ENCODE measurements at places on chromosomes 5 and 9.

DNA sequence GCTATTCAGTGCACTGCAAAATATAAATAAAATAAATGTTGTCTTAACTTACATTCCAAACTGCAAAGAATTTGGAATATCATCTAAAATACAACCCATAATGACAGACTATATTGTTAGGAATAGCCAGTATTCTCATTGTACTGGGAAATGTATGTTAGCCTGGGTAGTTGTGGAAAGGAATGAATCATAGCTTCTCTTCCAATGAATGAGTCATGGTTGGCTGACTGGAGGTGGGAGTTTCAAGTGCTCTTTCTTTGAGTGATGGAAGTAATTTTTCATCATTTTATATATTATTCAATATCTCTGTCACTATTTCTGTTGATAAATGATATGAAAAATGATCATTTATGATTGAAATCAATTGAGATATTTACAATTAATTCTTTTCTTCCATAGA is 158.6 kb upstream of the ARRDC3 start:
- no peak for DNase-seq

DNA sequence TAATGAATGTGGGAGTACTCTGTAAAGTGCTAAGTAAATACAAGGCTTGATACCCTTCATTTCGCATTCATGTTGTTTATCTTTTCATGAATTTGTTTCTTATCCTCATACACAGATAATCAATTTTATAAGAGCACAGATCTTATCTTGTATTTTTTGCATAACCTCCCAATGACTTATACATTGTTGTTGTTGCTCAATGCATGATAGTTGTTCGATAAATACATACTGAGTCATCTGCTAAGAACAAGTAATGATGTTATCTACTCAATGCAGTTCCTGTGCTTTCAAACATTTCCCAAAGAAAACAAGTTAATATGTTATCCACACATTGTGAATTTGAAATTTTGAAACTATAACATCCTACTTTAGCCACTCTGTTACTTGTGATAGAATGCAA is 60.7 kb downstream of the TAF11L14 start:
- no peak for DNase-seq

DNA sequence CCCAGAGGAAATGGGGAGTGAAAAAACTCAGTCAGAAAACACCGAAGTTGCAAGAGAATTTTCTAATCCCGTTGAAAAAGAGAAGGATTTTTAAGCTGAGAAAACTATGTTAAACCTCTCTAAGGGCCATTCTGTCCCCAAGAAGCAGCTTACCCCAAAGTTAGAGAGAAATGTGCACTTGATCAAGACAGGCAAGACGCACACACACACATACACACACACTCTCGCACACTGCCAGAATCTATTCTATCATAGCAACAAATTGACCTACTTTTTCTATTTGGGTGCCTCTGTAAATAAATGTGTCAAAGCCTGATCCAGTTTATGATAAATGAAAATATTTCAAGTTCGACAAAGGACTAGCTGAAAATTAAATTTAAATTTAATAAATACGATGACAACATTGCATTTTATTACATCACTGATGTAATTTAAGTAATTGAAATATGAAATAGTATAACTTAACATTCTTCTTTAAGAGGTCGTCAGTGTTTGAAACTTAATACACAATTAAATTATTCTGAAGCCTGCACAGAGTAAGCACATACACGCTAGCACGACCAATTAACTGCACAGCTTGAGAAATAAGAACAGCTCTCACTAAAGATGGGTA is 5.9 kb downstream of the NFIL3 start:
- no peak for DNase-seq

DNA sequence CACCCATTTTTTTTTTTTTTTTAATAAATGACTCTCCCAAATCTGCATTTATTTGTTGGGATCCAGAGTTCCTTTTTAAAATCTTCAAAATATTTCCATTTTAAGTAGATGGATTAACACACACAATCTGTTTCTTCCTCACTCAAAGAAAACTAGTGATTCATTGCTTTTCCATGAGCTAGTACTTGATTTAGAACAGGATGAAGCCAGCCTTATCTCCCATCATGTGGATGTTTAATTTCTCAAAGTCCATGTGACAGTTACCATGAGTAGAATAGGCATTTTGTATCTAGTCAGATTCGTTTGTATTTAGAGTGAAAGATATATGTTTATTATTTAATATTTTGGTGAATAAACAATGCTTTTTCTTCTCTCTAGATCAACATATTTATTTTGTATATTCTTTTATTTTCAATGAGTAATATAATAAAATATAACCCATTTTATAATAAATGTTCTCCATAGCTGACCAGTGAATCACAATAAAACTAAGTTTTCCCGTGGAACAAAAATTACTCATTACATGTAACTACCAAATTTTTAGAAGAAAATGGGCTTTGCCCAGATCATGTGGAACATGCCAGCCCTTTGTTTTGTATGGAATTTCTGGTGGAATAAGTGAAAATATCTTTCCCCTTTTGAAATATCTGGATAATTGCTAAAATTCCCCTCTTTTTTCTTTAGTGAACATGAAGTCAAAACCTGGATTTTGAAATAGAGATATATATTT is 54.9 kb upstream of the RPS23 start:
- DNase-seq: no peak

GRCh38 chr5:60843936-60844905 is at the start of gene ELOVL7:
ELOVL7 (minus strand) TSS chr5:60844269; CDS start chr5:60787397, 56,872 bp downstream.
- peak; percentile 62 for DNase-seq

DNA sequence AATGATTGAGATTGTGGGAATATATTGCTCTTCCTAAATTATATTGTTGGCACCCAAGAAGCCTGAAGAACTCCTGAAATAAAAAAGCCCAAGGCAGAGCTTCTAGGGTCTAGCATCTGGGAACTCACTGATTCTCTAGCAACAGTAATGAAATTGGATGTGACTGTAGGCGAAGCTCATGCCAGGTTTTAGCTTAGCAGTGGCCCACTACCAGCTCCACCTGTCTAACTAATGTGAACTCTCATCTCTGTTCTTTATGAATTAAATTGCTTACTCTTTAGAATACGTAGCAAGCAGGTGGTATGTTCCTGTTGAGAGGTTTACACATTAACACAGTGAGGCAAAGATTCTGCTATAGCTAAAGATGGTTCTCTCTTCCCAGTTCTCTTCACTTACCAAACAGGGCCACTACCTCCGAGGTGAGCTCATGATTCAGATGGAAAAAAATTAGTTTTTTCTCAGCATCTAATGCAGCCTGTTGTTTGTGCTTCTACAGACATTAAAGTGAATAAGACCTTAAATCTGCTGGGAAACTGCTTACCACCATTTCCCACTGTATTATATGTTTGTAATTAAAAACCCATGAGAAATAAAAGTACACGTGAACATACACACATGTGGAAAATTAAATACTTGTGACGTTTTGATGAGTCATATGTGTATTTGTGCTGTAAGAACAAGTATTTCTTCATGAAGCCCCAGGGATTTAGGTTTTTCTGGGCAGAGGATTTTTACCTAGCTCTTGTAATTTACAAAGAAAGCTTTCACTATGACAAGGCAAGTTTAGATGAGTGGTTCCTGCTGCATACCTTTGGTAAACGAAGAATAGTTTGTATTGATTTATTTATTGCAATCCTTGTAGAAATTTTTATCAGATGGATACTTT is 360.1 kb downstream of the KDM4C start:
- DNase-seq: no peak

DNA sequence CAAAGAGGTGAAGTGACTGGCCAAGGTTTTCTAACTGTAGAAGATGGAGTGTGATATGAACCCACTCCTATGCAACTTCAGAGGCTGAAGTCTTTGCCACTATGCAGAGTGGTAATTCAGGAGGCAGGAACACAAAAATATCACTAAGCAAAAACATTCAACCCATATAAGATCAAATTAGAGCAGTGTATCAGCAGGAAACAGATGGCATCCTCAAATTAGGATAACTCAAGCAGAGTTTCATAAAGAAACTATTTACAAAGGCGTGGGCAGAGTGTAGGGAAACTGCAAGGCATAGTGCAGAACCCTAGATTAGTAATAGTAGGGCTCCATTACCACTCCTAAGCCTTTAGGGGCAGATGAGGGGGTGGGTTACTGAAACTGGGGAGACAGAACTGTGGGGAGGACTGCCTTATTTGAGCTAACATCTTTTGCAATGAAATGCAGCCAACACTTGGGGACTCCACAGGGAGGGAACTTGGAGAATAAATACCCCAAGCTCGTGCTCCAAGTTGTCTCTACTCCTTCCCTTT is 72.2 kb downstream of the PTTG1 start:
- no peak for DNase-seq

GRCh38 chr5:23411200-23411599 is 96.2 kb upstream of the PRDM9 start:
- DNase-seq: no peak

GRCh38 chr9:13166996-13167395 is 112.5 kb downstream of the MPDZ start:
- no peak for DNase-seq

- DNase-seq: no peak
Observed at GRCh38 chr9:122162415-122162814, 2.7 kb downstream of the MORN5 start.

- no peak for DNase-seq
Observed at GRCh38 chr5:74017786-74018211, 391.8 kb downstream of the ARHGEF28 start.

- DNase-seq: no peak
Observed at GRCh38 chr5:179271821-179272325, 73.4 kb downstream of the ADAMTS2 start.

GRCh38 chr9:122812736-122813135 is 12.8 kb downstream of the OR1K1 start:
- no peak for DNase-seq

GRCh38 chr9:87193925-87194868 is 246.9 kb upstream of the GAS1 start:
- DNase-seq: no peak

GRCh38 chr5:82911910-82912309 is 165.3 kb downstream of the TMEM167A start:
- DNase-seq: no peak

DNA sequence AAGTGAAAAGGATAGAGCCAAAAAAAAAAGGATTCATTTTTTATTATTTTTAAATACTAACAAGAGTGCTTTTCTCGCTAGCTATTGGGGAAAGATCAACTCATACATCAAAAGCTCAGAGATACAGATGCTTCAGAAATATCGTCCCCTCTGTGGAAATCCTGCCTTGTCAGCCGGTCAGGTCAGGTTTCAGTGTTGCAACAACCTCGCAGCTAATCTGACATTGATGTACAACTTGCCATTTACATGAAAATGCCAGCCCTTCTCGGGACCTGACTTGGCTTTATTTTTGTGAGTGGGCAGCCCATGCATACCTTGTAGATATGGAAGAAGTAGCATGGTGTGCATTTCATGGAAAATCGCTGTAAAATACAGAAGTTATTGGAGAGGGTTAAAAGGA is 358.8 kb upstream of the ADAMTS16 start:
- DNase-seq: no peak

- no peak for DNase-seq
Observed at GRCh38 chr9:40927260-40927631, 201.2 kb downstream of the FOXD4L6 start.

DNA sequence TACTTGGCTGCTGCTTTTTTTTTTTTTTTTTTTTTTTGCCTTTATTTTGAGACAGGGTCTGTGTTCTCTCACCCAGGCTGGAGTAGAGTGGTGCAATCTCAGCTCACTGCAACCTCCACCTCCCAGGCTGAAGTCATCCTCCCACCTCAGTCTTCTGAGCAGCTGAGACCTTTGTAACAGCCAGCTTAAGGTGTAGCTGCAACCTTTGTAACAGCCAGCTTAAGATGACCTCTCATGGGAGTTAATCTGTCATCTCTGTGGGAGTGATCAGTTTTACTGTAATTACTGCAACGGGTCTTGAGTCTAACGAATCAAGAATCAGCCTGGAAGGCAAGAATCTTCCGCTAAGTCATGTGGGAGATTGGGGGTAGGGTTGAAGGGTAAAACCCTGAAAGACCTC is 31.6 kb upstream of the SNX2 start:
- no peak for DNase-seq

- DNase-seq: no peak
Observed at GRCh38 chr5:158549311-158549710, 550.4 kb downstream of the EBF1 start.

DNA sequence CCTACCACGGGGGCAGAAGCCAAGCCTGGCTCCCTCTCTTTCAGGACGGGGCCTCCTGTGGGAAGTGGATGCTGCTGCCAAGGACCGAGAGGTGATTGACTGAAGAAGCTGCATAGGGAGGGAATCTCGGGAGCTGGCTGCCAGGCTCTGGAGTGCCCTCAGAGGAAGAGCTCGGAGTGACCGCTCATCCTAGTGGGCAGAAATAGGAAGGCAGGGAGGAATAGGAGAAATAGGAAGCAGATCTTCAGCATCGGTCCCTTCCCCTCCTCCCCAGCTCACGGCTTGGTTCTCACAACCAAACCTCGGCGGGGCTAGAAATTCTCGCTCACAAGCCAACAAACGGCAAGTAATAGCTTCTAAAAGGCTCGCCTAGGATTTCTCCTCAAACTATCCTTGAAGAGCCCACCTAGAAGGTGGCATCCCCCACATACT is 159.9 kb upstream of the RAI14 start:
- no peak for DNase-seq

GRCh38 chr5:112917453-112917995 is 4.5 kb downstream of the REEP5 start:
- no peak for DNase-seq

DNA sequence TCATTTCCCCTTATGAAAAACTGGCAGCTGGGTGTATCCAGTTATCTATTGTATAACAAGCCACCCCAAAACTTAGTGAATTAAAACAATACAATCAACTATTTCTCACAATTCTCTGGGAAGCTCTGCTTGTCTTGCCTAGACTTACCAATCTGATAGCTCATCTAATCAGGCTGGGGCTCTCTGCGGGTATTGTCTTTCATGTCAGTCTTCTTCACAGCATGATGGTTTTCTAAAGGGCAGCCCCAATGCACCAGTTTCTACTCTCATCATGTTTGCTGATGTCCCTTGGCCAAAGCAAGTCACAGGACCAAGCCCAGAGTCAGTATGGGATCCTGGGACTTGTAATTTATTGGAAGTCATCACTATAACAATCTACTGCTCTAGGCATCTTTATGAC is 433.5 kb downstream of the KIAA0825 start:
- DNase-seq: no peak

DNA sequence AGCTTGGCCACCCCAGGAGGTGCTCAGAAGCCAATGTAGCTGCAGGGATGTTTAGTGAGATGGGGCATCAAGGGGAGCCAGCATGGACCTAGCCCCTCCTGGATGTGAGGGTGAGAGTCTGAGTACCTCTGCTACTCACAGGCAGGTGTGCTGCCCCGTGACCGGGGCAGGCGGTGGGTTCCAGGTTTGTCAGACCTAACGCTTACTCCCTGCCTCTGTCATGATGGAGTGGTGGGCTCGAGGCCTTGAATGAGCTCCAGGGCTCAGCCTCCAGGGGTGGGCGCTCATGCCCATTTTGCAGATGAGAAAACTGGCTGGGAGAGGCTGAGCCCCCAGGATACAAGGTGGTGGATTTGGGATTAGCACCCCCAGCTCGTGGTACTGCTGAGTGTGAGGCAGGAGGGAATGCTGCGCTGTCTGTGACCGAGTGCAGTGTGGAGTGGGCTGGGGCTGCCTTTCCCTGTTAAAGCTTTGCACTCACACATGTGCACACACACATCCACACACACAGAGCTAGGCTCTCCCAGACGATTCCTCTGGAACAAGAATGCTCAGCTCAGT is 1.5 kb downstream of the RXRA start:
- DNase-seq: no peak

Measured in amygdala (tissue), 56 donors.